ENCODE measurements at places on chromosomes 13 and 19.

DNA sequence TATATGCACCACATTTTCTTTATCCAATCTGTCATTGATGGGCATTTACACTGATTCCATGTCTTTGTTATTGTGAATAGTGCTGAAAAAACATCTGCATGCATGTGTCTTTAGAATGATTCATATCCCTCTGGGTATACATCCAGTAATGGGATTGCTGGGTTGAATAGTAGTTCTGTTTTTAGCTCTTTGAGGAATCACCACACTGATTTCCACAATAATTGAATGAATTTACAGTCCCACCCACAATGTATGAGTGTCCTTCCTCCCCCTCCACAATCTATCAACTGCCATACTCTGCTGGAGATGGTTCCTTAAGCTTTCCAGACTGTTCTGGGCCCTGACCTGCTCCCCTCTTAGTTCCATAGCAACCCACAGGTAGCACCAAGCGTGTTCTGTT, 667.0 kb downstream of the LIG4 start:
- no peak for DNase-seq

DNA sequence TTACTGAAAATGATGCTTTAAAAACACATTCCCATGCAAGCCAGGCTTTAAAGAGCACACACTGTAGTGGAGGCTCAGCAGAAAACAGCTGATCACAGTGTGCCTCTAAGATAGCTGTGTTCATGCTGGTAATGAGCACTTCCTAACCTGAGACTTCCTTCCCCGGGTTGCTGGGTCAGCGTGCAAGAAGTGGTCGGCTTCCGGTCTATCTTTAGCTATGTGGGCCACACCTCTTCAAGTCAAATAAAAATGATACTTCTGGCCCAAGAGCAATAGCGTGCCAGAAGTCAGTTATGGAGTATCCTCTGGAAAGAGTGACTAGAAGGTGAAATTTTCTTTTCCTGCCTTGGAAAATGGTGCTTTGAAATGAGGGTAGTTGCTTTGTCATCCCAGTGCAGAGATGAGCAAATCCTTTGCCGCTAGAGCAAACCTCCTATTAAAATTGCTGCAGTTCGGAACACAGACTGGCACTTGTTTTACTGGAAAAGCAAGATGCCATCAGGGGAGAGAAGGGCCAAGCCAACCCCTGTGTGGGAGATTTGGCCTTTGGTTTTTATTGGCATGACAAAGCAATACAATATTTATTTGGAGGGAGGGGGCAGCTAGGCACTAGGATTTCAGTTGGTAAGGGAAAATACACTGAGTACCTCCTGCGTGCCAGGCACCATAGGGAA, 64.2 kb downstream of the ARHGAP35 start:
- no peak for DNase-seq

GRCh38 chr19:45779231-45780145, 2.8 kb downstream of the DMPK start:
- peak; percentile 28 for DNase-seq

- DNase-seq: no peak
Measured at GRCh38 chr19:51559240-51559639, 11.8 kb upstream of the ZNF175 start.

GRCh38 chr13:87851410-87851809, 180.2 kb downstream of the SLITRK5 start:
- no peak for DNase-seq

DNA sequence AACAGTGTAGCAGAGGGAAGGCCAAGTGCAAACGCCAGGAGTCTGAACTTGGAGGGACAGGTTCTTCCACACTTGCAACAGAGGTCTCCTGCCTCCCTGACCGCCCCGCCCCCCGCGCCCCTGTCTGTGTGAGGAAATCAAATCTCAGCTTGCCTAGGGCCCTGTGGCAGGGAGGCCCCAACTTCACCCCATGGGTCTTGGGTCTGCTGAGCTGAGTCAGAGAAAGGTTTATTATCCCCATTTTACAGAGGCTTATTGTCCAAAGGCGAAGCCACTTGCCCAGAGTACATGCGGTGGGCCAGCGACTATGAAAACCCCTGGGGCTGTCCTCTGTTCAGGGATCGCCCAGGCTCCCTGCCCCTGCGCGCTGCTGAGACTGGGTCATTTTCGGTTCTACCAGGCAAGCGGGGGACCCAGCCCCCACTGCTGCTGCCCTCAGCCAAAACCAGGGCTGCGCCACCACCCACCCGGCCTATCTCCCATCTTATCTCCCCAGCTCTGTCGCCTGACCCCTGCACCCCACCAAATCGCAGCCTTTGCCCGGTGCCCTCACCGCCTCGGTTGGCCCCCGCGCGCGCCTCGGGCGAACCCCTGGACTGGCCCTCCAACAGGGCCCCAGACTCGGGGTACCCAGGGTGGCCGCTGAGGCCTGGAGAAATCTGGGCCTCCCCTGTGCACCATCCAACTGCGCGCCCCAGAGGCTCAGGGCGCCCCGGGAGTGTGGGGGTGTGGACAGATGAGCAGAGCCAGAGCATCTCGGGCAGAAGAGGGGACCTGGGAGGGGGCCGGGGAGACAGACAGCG, 850 bp upstream of the CERS4 start:
- DNase-seq: no peak
